Vagina (tissue), 2 donors: ENCODE measurements at places on chromosomes 13 and 19.

DNA sequence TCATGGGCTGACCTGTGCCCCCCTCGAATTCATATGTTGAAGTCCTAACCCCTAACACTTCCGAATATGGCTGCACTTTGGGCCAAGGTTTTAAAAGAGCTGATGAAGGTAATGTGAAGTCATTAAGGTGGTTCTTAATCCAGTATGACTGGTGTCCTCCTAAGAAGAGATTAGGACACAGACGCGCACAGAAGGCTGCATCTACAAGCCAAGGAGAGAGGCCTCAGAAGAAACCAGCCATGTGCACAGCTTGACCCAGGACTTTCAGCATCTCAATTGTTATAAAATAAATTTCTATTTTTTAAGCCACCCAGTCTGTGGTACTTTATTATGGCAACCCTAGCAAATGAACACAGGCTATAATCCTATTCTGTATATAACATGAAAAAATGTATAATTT, 99.9 kb downstream of the DOCK9 start:
- DNase-seq = no peak

DNA sequence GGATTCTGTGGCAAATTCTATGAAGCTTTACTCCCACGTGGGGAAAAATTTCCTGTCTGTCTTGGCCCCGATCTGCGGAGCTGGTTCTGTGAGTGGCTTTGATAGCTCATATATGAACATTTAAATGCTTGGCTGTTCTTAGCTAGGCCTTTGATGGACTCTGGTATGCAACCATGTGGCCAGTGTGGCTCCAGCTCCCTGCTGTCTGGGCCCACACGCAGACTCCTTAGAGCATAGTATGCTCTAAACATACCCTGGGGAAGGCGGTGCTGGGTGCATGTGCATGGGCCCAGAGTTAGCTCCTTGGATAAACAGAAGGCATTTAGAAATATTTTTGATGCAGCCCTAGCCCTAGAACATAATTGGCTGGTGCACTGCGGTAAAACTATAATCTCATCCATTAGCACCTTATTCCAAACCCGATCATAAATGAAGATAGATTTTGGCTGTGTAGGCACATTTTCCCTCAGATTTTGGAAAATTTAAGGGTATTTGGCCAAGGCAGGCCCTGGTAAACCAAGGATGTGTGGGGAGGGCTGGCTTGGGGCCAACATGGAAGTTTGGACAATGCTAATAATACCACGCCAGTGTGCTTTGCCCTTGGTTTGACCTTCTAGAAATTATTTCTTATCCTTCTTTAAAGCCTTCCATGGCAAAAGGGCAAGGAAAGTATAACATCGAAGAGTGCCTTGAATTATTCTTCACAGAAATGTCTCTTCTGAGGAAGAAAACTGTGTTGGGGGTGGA, 153.5 kb downstream of the LMO7 start:
- no peak for DNase-seq

GRCh38 chr19:48302600-48302959, 22.8 kb upstream of the EMP3 start:
- DNase-seq = no peak

GRCh38 chr13:106407338-106407737, 128.1 kb downstream of the EFNB2 start:
- no peak for DNase-seq

DNA sequence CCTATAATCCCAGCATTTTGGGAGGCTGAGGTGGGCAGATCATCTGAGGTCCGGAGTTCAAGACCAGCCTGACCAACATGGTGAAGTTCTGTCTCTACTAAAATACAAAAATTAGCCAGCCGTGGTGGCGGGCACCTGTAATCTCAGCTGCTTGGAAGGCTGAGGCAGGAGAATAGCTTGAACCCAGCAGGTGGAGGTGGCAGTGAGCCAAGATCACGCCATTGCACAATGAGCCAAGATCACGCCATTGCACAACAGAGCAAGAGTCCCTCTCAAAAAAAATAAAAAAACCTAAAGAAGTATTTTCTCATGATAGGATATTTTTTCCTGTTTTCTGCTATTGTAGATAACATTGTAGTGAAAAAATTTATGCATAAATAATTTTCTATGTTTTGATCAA, 13.3 kb downstream of the IFT88 start:
- DNase-seq = no peak

GRCh38 chr19:330503-330902, 14.1 kb downstream of the MIER2 start:
- no peak for DNase-seq

DNA sequence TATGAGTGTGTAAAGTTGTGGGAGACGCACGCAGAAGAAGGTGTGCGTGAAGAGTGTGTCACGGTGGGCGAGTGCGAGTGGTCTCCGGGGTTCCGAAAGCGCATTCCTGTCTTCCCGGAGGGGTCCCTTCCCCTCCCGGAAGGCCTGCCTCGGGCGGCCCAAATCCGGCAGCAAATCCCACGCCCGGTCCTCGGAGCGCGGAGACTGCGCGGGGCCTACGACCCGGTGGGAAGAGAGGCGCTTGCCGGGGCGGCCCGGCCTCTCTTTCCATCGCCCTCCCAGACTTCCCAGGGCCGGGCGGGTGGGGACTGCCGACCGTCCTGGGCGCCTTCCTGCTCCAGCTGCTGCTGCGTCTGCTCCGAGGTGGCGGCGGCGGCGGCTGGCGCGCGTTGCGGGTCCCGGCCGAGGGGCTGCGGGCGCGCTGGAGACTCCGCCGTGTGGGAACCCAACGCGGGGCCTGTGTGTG, 2.1 kb downstream of the ZIC5 start:
- no peak for DNase-seq

GRCh38 chr13:113364901-113365582, 1.1 kb upstream of the GRTP1 start:
- no peak for DNase-seq

DNA sequence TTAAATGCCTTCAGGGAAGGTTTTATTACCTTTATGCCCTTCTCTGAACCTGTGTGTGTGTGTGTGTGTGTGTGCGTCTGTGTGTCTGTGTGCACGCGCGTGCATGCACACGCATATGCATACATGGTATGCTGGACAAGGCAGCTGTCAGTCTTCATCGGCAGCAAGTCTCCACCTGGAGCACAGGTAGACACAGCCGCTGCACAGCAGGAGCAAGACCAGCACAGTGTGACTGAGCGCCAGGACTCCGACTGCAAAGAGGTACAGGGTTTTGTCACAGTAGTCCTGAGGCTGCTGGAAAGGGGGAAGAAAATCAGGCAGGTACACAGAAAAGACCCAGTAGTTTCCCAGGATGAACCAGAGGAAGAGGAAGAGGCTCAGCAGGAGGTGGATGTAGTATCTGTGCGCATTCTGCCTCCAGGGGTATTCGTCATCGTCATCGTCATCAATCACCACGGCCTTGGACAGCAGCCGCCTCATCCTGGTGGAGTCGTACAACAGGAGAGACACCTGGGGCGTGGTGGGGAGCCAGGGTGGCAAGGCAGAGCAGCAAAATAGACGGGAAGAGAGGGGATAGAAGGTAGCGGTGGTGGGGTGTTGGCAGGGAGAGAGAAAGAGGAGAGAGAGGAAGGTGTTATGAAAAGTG, 12.8 kb upstream of the DHRS12 start:
- DNase-seq = no peak

DNA sequence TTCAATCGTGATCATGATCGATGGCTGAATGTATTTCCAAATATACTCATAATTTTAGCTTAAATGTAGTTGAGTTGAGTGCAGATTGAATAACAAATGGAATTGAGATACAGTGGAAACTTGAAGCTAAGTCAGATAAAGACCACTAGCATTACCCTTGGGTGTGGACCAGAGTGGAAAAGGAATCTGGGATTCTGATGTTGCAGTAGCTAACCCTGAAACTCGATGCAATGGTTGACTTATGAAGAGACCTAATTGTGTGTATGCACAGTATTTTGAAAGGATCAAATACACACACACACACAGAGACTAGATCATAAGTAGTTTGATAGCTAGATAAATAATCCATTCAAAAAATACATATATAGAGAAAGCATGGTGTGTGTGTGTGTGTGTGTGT, 135.8 kb downstream of the RXFP2 start:
- no peak for DNase-seq

GRCh38 chr13:44363631-44364344, 9.8 kb upstream of the SERP2 start:
- no peak for DNase-seq

DNA sequence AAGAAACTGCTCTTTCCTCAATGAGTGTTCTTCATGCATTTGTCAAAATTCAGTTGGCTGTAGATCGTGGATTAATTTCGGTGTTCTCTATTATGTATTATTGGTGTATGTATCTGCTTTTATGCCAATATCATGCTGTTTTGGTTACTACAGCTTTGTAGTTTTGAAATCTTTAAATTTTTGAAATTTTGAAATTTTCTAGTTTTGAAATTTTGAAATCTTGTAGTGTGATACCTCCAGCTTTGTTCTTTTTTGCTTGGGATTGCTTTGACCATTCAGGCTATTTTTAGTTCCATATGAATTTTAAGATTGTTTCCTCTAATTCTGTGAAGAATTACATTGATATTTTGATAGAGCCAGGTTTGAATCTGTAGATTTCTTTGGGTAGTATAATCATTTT, 3.1 kb downstream of the CD33 start:
- no peak for DNase-seq

- DNase-seq = no peak
These were observed 34.8 kb upstream of the TMEM255B start for GRCh38 chr13:113724016-113724758.

DNA sequence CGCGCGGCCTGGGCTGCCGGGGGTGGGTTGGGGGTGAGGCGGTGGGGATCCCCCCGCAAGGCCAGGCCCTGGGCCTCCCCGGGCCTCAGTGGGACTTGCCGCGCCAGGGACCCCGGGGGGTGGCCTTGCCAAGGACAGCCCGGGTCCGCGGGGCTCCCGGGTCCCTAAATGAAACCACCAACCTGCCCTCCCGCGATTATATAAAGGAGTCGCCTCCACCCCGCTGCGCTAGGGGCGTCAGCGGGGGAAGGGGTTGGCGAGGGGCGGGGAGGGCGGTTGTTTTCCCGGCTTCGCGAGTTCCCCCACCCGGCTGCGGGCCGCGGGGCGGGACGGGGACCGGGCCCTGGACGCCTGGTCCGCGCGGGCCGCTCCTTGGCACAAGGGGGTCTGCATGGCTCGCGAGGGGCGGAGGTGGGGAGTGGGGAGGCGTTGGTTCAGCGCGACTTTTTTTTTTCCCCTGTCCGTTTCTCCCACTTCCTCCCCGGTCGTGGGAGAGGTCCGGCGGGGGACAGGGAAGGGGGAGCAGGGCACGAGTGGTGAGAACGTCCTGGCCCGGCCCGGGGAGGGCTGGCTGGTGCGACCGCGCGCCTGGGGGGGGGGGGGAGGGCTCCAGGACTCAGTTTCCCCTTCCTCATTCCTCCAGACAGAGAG, 822 bp upstream of the ZBTB7A start:
- no peak for DNase-seq

- no peak for DNase-seq
These were observed 38.4 kb downstream of the ZDHHC20 start for GRCh38 chr13:21420706-21421105.

DNA sequence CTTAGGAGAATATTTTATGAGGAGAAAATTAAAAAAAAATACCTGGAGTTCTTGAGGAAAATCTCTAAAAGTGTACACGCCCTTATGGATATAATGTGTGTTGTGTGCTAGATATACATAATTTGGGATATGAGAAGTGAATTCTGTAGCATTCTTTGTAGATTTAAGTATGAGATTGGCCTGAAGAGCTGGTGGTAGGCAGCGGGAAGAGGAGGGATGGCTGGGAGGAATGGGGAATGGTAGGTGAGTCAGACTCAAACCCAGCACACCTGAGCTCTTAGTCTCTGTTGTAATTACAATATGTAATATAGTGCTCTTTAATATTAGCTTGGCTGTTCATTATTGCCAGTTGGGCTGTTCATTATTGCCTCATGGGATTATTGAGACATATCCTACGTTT, 7.0 kb downstream of the CHAMP1 start:
- DNase-seq = no peak

- no peak for DNase-seq
These were observed 7.8 kb upstream of the ACTN4 start for GRCh38 chr19:38639679-38640078.

- DNase-seq = no peak
These were observed 1.3 kb upstream of the LRCH1 start for GRCh38 chr13:46551410-46552302.

DNA sequence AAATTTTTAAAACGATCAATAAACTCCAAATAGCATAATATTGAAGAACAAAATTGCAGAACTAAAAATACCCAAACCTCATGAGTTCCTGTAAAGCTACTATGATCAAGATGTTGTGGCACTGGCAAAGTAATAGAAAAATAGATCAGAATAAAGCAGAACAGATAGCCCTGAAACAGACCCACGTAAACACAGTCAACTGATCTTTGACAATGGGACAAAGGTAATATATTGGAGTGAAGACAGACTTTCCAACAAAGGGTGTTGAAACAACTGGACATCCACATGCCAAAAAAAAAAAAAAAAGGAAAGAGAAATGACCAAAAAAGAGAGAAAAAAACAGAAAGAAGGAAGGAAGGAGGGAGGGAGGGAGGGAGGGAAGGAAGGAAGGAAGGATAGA, 138.7 kb downstream of the IRS2 start:
- DNase-seq = no peak

DNA sequence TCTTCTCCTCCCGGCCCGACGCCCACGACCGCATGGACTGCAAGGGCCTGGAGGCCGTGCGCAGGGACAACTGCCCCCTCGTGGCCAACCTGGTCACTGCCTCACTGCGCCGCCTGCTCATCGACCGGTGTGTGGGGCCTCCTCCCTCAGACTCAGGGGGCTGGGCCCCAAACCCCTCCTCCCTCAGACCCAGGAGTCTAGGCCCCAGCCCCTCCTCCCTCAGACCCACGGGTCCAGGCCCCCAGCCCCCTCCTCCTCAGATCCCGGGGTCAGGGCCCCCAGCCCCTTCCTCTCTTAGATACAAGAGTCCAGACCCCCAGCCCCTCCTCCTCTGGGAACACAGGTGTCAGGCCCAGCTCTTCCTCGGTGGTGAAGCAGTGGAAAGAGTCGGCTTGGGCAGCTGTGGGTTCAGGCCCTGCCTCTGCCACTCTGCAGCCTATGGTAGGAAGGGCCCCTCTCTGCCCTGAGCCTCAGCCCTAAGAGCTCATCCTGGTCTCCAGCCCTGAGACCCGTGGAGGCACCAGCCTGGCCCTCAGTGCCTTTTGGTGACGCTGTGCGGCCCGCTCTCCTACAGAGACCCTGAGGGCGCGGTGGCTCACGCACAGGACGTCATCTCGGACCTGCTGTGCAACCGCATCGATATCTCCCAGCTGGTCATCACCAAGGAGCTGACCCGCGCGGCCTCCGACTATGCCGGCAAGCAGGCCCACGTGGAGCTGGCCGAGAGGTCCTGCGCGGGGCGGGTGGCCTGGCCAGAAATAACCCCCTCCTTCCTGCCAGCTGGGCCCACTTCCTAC, 3.7 kb upstream of the SPIB start:
- DNase-seq = no peak
